Omental fat pad (tissue), 4 donors: ENCODE measurements at places on chromosomes 11 and 22. TPM values are rescaled to one million over a fixed set of nuclear protein-coding genes. Genes with fewer than 3 reads are reported as not detected.

- DNase-seq = no peak
Measured at GRCh38 chr22:38258895-38259294, 13.9 kb downstream of the TMEM184B start.

DNA sequence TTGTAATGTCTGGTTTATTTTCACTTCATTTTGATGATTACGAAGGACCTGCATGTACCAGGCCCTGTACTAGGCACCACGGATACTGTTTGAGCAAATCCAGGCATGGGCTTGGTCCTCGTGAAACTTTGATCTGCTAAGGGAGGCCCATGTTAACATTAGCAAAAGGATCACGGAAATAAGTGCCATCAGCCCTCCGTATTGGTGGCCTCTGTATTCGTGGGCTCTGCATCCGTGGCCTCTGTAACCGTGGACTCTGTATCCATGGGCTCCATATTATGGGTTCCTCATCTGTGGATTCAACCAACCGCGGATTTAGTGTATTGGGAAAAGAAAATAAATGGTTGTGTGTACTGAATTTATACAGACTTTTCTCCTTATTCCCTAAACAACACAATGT lies 8.7 kb downstream of the ARHGAP8 start:
- no peak for DNase-seq

- DNase-seq = no peak
Measured at GRCh38 chr11:65917434-65918210, 1.2 kb downstream of the C11orf68 start.

- DNase-seq = no peak
Measured at GRCh38 chr11:70173018-70173417, 30.1 kb upstream of the FADD start.

GRCh38 chr11:57667736-57668433 lies at the start of gene ZDHHC5:
Gene ZDHHC5 (plus strand): TSS chr11:57668114. CDS start chr11:57673091, 4,977 bp downstream.
- peak; percentile 92 for DNase-seq

DNA sequence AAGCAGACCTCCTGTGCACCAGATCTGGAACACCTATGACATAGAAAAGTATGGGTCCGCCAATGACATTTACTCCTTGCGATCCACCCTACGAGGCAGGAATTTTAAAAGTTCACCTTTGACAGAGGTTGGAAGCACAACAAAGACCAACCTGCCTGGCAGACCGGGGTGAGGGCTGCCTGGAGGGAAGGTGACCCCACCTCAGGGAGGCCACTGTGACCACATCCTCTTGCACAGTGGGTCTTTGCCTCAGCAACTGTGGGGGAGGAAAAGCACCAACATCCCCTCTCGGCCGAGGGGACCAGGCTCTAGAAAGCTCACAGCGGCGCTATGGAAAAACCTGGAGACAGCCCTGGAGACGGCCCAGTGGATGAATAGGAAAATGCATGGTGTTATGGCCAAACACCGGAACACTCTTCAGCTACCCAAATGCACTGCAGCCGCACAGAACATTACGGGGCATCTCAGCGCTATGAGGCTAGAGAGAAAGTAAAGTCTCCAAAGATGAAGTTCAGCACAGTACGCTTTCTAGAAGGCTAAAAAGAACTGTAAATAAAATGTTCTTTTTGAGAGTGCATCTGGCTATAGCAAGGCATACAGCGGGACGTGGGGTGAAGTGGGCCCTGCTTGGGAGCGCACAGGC lies 1.8 kb upstream of the SHISAL1 start:
- no peak for DNase-seq

- DNase-seq = no peak
Measured at GRCh38 chr22:40377931-40378330, 7.5 kb downstream of the SGSM3 start.

DNA sequence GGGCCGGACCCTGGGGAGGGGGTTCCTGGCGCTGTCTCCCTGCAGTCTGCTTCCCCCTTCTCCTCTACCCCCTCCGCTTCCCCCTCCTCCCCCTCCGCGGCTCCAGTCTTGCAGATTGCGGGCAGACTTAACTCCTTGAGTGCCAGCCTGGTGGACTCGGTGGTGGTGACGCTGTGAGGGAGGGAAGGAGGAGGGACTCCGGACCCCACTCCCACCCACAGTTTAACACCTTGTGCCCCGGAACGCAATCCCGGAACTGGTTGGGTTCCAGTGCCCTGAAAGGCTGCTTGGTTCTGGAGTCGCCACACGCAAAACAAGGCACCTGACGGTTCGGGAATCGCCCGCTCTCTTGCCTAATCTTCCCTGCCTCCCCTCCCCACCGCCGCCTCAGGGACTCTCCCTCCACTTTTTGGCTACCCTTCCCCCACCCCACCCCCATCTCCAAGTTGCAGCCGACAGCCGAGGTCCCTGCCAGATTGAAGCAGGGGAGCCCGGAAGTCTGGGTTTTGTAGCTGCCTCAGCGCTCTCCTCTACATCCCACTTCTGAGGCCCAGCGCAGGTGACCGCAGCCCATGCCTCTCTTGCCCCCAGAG lies 3.9 kb upstream of the BCL9L start:
- no peak for DNase-seq

DNA sequence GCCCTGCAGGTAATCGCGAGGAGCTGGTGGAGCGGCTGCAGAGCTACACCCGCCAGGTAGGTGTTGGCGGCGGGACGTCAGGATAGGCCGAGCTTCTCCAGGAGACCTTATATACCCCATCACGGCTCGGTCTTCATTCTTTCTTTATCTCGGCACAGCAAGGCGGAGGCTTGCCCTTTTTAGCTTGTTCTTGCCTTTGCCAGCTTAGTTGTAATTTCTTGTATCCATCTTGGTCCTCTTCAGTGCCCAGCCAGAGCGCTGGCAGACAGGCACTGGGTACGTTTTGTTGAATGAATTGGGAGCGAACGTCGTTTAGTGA lies 459 bp downstream of the SF3B2 start:
- no peak for DNase-seq

DNA sequence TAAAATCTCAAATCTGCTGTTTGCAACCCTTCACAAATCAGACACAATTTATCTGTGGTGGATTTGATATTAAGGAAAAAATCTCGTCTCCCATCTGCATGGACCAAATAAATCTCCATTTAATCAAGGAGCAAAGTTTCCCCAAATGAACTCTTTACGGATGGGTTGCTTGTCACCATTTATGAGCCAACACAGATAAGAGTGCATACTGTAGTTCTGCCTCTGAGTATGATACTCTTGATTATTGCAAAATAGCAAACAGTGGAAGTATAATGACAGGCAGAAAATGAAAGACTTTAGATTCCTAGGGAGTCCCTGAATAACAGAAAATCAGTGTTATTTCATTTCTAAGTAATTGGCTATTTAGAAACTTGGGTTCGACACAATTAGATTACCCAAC lies 1395.9 kb downstream of the FAM181B start:
- no peak for DNase-seq

- peak; percentile 74 for DNase-seq
Measured at GRCh38 chr11:62337303-62338181, at the start of gene ASRGL1. Gene ASRGL1 (plus strand): TSS chr11:62337448. CDS start chr11:62337978, 530 bp downstream.

- no peak for DNase-seq
Measured at GRCh38 chr11:118918128-118918685, 7.5 kb downstream of the BCL9L start.

Gene AIFM3
- total RNA-seq = 2.6 TPM

Gene LARGE1
- total RNA-seq = 24.7 TPM

Gene OSBPL5
- total RNA-seq = 14.1 TPM

Gene UBE2L3
- 49.7 TPM for total RNA-seq

Gene PAMR1
- total RNA-seq = 17.7 TPM

Gene CATSPERZ
- not detected for total RNA-seq

Gene LYVE1
- 321 TPM for total RNA-seq

Gene SCGB1D2
- not detected for total RNA-seq

Gene CDC42EP2
- 120 TPM for total RNA-seq

Gene KCNQ1
- total RNA-seq = 5.0 TPM

Gene WT1
- 78.0 TPM for total RNA-seq

Gene CCDC73
- total RNA-seq = not detected

Gene ADSL
- total RNA-seq = 74.6 TPM
